ENCODE measurements at places on chromosomes 11 and 22.
A peak's percentile ranks its signal among the peaks of the same experiment; 100 is the strongest.

DNA sequence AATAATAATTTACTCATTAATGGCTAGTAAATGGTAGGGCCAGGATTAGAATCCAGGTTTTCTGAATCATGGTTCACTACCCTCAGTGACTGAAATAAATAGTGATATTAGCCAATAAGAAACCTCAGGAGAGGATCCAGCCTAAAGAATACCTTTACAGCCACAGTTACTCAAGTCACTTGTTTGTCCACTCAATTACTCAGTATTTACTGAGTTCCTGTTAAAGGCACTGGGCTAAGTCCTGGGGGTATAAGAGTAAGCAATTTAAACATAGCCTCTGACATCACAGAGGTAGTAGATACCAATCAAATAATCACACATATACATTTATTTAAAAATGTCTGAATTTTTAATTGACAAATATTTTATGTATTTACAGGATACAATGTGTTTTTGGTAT lies 56.8 kb upstream of the GAB2 start:
- DNase-seq = no peak

DNA sequence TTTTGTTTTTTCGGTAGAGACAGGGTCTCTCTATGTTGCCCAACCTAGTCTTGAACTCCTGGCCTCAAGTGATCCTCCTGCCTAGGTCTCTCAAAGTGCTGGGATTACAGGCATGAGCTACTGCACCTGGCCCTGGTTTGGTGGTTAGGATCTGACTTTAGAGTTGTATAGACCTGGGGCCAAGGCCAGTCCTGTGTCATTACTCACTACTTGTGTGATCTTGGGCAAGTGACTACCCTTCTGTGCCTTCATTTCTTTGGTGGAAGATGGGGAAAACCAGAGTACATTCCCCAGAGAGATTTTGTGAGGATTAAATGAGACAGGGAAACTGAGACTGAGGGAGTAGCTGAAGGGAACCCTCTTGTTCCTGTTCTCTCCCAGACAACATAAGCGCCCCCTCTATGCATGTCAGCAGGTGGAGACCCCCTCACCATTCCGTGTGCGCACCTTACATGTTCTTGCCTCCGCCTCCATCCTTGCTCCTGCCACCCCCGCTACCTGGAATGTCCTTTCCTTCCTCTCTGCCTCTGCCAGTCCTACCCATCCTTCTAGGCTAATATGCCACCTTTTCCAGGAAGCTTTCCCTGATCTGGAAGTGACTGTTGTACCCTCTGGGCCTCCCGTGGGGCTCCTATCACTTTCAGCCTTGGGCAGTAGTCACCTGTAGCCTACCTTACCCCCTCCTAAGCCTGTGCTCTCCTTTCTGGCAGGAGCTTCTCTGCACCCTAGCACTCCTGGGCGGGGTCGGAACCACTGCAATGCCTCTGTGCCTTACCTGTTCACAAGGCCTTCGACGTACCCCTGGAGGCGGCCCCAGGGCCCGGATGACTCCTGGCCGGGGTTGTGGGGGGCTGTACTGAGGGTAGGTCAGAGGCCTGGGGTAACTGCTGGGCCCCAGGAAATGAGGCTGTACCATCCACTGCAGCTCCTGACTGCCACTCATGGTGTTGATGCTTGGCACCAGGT lies 3.9 kb downstream of the FOSL1 start:
- DNase-seq = no peak

- no peak for DNase-seq
These were observed 64.2 kb downstream of the MICAL2 start for GRCh38 chr11:12174477-12175143.

DNA sequence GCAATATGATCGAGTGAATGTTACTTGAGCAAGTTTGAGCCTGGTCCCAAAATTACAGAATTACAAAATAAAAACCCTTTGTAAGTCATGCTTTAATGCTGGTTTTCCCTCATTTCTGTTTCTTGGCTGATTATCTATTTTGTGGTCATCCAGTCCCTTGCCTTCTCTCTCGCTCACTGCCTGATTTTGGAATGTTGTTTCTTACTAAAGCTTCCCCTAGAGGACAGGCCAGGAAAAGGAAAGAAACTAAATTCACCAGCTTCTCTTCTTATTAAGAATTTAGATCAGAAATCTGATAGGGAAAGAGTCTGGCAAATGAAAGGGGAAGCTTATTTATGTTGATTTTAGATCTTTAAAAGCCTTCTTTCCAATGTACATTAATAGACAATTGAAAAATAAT lies 16.6 kb upstream of the BDNF start:
- DNase-seq = no peak

GRCh38 chr22:30821863-30822215 lies 127.2 kb downstream of the OSBP2 start:
- no peak for DNase-seq

- no peak for DNase-seq
These were observed 404.4 kb downstream of the KCNA4 start for GRCh38 chr11:29612423-29612822.

- DNase-seq = no peak
These were observed 369.6 kb downstream of the TENM4 start for GRCh38 chr11:79071190-79071589.

DNA sequence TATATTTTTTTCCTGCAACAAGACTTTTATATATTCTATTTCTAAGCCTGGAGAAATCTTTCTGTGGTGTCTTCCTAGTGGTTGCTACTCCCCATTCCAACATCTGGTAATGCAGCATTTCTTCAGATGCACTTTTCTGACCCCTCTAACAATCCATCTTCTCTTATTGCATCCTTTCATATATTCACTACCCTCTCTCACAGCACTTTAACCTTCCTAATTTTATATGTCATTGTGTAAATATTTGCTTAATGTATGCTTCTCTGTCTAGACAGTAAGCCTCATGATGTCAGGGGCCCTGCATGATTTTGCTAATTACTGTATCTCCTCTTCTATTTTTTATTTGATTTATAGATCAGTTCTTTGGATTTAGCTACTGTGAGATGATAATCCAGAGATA lies 701.6 kb downstream of the KCNA4 start:
- DNase-seq = no peak

GRCh38 chr11:17760102-17761029 lies 25.8 kb downstream of the KCNC1 start:
- DNase-seq = peak; percentile 77
